ENCODE measurements at places on chromosomes 6 and 20.

DNA sequence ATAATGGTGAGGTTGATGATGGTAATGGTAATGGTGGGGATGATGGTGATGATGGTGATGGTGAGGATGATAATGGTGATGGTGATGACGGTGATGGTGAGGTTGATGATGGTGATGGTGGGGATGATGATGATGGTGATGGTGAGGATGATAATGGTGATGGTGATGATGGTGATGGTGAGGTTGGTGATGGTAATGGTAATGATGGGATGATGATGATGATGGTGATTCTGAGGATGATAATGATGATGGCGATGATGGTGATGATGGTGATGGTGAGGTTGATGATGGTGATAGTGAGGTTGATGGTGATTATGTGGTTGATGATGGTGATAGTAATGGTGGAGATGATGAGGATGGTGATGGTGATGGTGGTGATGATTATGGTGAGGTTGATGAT lies 9.7 kb downstream of the BPI start:
- DNase-seq: no peak

- no peak for DNase-seq
These were observed 83.8 kb upstream of the FOXO3 start for GRCh38 chr6:108476847-108477430.

- DNase-seq: no peak
These were observed 699.5 kb upstream of the FLRT3 start for GRCh38 chr20:15036948-15037347.

DNA sequence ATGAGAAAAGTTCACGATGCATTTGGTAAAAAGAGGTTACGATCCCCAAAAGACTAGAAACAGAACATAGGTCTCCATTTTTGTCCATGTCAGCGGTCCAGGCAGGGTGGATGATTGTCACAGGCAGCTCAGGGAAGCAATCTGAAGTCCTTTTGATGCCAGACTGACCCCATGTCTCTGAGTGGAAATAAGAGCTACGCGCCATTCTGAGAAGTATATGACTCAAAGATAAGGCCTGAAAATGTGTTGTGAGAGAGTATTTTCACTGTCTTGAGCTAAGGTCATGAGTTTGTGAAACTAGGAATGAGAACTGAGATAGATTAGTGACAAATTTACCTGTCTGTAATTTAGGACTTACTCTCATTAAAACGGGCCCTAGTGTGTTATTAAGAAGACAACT lies 69.5 kb downstream of the LYRM4 start:
- no peak for DNase-seq

DNA sequence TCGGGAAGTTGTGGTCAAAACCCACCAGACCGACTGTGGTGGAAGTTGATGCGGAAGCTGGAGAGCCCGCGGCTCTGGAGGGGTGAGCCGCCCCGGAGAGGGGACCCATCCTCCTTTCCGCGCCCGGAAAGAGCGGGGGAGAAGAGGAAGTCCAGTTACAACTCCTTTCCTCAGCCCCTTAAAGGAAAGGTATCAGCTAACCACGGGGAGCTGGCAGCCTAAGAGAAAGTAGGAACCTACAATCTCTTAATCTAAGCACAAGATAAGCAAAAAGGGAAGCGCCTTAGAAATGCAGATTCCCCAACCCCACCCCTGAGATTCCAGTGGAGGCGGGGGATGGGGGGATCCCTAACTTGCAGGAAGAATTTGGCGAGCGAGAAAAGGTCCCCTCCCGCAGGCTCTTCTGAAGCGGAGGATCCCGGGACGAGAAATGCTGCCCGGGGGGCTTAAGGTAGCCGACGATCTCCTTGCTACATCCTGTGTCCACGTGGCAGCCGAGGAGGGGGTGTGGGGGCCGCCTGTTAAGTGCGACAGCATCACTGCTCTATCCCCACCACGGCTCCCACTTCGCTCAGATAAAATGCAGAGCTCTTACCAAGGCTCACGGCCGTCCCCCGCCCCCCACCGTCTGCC lies 87.5 kb downstream of the ZFP64 start:
- no peak for DNase-seq

DNA sequence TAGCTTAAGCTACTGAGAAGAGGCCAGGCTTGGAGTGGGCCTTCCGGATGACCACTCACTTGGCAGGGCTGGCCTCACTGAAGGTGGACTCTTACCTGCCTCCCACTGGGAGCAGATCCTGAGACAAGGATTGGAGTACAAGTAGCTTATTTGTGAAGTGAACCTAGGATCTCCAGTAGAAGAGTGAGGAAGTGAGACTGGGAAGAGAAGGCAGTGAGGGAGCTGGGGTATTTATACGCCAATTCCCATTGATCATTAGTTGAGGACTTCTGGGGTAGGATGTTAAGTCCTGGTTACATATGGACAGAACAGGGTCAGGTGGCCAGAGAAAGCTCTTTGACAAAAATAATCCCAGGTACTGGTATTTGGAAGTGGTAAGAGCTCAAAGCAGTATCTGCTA lies 32.3 kb upstream of the RNF24 start:
- no peak for DNase-seq

DNA sequence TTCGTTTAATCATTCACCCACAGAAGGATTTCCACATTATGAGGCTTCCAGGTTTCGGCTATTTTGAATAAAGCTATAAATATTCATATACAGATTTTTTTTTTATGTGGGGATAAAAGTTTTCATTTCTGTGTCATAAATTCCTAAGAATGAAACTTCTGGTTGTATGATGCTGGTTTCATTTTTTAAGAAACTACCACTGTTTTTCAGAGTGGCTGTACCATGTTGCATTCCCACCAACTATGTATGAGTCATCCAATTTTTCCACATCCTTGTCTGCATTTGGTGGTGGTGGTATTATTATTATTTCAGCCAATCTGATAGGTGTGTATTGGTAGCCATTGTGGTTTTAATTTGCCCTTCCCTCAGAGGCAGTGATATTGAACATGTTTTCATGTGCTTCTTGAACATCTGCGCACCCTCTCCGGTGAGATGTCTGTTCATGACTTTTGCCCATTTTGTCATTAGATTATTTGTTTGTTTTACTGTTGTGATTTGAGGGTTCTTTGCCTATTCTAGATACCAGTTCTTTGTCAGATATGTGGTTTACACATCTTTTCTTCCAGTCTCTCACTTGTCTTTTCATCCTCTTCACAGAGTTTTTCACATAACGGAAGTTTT lies 75.5 kb downstream of the DOK5 start:
- DNase-seq: no peak

- DNase-seq: no peak
These were observed 254.2 kb downstream of the C6orf118 start for GRCh38 chr6:165055231-165055630.

DNA sequence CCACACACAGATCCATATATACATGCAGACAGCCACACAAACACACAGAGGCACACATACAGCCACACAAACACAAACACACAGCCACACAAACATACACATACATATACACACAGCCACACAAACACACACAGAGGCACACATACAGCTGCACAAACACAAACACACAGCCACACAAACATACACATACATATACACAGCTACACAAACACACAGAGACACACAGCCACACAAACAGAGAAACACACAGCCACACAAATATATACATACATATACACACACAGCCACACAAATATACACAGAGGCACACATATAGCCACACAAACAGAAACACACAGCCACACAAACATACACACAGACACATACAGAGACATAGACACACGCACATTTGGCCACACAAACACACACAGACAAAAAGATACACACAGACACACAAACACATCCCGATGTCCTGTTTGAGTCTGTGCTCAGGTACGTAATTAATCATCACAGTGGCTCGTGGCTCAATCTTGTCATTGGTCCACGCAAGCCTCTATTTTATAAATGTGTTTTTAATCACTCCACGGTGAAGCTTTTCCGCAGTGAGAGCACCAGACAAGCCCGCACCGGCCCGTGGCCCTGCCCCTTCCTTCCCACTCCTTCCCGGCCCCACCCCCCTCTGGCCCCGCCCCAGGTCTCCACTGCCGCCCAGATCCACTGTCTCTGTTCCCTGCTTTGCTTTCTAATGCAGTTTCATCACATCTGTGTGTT lies 135.3 kb downstream of the CDH4 start:
- DNase-seq: no peak

- no peak for DNase-seq
These were observed 6.8 kb downstream of the NOX3 start for GRCh38 chr6:155448668-155449449.

- DNase-seq: no peak
These were observed 1093.4 kb downstream of the KHDRBS2 start for GRCh38 chr6:61192610-61193009.

GRCh38 chr6:34709386-34709785 lies 12.8 kb upstream of the ILRUN start:
- DNase-seq: no peak

DNA sequence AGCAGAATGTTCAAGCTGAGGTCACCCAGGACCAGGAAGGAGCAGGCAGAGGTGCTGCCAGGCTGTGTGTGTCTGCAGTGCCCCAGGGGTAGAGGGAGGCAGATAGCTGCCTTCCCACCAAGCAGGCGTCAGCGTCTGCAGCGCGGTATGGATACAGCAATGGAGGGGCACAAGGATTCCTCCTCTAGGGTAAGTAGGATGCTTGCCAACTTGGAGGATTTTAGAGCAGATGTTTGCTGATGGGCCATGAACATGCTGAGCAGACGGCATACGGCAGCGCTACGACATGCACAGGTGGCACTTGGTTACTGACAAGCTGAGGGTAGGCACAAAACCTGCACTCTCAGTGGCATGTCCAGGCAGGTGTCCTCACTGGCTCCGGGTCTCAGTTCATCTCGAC lies 48.1 kb downstream of the PSMG4 start:
- DNase-seq: no peak

DNA sequence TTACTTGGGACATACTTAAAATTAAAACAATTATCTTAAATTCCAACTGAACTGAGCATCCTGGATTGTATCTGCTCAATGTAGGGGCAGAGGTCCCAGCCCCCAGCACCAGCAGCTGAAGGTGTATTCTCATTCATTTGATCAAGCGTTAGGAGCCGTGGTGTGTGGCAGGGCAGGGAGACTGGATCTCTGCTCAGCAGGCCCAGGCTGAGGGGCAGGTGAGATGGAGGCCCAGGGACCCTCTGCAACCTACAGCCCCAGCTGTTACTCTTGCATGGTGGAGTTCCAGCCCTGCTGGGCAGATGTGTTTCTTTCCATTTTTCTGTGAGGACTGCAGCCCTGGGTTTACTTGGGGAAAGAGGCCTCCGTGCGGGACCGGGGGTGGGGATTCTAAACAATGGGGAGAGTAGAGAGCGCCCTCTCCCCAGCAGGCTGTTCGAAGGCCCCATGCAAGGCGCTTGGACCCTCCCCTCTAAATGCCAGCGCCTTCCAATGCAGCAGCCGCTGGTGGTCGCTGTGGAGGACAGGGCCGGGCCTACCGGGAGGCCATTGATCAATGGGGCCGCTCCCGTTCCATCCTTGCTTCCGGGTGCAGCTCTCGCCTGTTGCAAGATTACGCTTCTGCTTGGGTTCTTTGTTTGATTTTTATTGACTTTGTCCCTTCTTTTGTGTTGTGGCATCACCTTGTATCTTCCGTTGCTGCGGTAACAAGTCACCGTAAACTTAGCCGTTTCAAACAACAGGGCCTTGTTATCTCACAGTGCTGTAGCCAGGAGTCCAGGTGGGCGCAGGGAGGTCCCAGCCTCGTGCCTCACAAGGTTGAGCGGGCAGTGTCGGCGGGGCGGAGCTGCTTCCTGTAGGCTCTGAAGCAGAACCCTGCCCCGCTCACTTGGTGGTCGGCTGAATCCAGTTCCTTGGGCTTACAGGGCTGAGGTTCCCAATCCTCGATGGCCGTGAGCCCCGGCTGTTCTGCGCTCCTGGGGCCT lies 134.8 kb upstream of the PHACTR3 start:
- DNase-seq: no peak

GRCh38 chr6:110036408-110037302 lies 58.5 kb downstream of the GPR6 start:
- DNase-seq: no peak

GRCh38 chr6:6678185-6678671 lies 89.7 kb downstream of the LY86 start:
- no peak for DNase-seq

DNA sequence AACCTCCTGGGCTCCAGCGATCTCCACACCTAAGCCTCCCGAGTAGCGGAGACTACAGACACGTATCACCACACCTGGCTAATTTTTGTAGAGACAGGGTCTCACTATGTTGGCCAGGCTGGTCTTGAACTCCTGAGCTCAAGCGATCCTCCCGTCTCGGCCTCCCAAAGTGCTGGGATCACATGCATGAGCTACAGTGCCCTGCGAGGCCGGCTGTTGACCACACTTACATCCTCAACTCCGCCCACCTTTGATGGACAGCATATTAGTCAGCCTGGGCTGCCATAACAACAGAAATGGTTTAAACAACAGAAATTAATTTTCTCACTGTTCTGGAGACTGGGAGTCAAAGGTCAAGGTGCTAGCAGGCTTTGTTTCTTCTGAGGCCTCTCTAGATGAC lies 107.7 kb downstream of the JPH2 start:
- no peak for DNase-seq

- no peak for DNase-seq
These were observed 83.0 kb downstream of the YTHDF1 start for GRCh38 chr20:63132715-63133471.

DNA sequence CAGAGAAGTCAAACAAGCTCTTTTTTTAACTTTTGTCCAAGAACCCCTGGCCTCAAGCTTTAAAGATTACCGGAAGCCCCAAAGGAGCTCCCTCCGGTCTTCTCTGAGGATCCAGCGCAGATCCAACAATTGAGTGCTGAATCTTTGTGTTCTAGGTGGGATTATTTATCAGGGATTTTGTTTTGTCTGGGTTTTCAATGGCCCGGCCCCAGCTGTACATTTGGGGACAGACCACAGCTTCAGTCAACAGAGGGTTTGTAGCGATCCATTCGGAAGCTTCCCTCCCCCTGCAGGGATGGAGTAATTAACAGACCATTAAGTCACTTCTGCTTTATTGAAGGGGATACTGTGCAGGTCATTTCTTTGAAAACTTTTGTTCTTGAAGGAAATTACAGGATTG lies 7.8 kb downstream of the OLIG3 start:
- DNase-seq: no peak

- no peak for DNase-seq
These were observed 25.5 kb upstream of the CST1 start for GRCh38 chr20:23776067-23776771.

DNA sequence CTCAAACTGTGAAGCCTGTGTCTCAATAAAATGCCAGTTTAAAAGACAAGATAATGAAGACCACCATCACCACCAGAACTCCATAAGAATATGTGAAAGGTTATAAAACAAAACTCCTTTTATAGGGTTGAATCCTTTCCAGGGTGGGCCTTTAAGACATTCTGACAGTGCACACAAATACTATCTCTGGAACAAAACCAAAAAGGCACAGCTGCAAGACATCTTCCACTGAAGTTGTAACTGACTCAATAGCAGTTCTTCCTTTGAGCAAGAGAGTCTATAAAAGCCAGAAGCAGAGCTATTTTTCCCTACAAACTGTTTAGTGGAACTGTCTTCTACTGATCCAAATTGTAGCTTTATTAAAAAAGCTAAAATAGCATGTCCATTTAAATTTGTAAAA lies 81.6 kb downstream of the EPB41L2 start:
- no peak for DNase-seq
